ENCODE measurements at places on chromosomes 2 and 18.
A peak's percentile ranks its signal among the peaks of the same experiment; 100 is the strongest.

GRCh38 chr2:176455816-176456291 is 186.6 kb downstream of the MTX2 start:
- DNase-seq, result peak; percentile 95

DNA sequence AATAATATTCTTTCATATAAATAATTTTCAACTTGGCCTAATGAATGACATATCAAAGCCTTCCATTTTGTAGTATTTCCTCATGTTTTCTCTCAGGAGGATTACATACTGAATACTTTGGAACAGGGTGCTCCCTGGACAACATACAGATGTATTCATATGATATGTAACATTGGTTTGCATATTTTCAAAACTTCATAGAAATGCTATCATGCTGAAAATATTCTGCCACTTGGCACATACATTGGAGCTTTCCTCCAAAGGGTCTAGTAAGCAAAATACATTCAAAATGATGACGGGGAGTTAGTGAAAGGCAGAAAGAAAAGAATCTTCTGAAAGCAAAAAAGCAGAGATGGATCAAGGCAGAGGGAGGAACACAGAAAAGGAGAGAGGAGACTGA is 38.1 kb upstream of the RTN4 start:
- DNase-seq, result no peak

DNA sequence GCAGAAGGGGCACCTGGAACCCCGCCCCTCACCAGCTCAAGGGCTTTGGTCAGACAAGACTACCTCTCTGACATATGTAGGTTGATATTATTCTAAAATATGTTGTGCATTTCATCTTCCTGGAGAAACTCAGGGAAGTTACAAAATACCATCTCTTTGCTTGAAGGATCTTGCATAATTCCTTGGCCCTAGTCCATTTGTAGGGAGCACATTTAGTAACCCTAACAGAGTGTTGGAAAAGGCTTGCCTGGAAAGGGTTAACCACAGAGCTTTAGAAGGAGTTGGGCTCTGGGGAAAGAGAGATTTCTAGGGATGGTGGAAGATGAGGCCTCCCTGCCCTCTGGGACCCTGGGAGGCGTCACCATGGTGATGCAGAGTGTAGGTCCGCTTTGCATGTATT is 143.0 kb upstream of the SLC1A4 start:
- DNase-seq, result no peak

- no peak for DNase-seq
Observed at GRCh38 chr18:36128530-36128870, 640 bp downstream of the SLC39A6 start.

DNA sequence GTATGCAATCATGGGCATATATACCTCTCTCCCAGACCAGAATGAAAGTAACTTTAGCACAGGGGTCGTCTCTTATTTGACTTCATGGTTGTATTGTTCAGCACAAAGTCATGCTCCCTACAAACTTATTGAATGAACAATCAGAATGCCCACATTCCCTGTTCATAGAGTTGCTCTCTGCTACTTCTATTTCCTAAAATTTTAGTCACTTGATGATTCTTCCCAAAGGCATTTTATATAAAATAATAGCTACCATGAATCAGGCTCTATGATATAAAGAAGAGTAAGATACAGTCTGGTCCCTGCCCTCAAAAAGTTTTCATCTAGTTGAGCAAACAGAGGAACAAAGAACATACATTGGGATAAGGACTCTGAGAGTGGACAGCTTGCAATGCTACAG is 162.2 kb downstream of the SLC39A10 start:
- DNase-seq, result no peak

DNA sequence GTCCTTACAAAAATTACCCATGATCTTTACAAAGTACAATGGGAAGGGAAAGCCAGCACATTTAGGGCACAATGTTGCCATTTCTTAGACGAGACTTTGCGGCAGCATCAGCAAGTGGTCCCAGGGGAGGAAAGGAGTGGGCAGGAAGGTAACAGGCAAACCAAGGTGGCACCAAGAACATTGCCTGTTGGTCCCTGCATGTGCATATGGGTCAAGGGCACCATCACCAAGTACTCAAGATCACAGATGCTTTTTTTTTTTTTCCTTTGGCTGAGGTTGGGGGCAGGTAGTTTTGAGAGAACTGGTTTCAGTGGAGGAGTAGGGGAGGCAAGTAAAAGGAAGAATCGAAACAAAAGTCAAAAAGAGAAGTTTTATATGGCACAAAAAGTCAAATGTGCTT is 752 bp upstream of the CYTIP start:
- DNase-seq, result no peak

All from skeletal muscle cell (primary cell).